ENCODE measurements at places on chromosomes 16 and 17.

- DNase-seq: no peak
Observed at GRCh38 chr17:11251561-11252107, 10.6 kb downstream of the SHISA6 start.

- DNase-seq: no peak
Observed at GRCh38 chr17:12068946-12069345, 48.3 kb downstream of the MAP2K4 start.

DNA sequence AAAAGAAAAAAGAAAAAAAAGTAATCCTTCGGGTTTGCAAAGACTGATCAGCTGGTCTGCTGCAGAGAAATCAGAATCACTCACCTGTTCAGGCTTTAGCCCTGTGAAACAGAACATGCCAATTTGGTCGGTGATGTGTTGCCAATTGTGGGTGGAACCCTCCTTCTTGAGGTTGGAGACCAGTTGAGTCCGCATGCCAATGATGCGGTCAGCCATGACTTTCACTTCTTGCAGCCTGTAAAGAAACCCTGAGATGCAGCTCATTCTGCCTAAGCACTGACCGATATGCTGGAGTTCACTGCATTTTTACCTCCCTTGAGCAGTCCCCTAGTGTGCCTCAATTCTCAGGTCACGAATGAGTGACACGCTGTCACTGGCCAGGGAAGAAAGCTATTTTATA is 24.8 kb upstream of the SLC38A7 start:
- no peak for DNase-seq

DNA sequence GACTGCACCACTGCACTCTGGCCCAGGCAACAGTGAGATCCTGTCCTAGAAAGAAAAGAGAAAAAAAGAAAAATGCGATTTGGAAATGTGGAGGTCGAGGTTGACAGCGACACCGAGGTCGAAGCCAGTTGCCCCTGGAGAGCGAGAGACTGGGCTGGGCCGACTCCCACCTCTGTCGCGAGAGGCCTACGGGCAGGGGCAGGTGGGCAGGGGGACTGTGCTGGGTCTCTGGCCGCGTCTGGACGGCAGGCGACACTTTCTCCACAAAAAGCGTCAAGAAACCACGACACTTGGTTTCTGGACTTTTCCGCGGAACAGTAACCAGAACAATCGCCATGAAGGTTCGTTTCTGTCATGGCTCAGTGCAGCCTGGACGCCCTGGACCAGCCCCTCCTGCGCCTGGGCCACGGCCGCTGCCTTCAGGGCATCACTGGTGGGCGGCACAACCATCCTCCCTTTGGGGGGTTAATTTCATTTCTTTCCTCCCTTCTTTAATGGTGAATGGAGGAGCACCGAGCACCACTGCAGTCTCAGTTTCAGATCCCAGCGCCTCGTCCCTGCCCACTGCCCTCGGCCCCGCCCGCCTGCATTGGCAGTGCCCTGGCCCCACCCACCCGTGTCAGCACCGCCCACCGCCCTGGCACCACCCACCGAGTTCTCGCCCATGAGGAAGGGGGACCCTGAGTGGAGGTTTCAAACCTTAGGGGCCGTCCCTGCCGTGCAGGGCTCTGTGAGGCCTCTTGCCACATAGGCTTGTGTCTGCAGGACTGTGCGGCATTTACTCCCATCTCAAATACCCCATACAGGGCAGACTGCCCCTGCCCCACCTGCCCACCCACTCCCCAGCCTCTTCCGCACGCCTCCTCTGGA is 18.5 kb upstream of the CDH15 start:
- DNase-seq: no peak

GRCh38 chr17:79306424-79307318 is 232.0 kb downstream of the ENGASE start:
- DNase-seq: no peak
